ENCODE measurements at places on chromosomes 7 and 10. TPM values are rescaled to one million over a fixed set of nuclear protein-coding genes. Genes with fewer than 3 reads are reported as not detected.

GRCh38 chr10:101000915-101001658, 1.5 kb downstream of the LZTS2 start:
- DNase-seq = peak; percentile 93

The ENO4 gene
- polyA plus RNA-seq = 0.08 TPM

The COBL gene
- polyA plus RNA-seq = not detected

GRCh38 chr7:132403465-132404110, 172.7 kb downstream of the PLXNA4 start:
- no peak for DNase-seq

The ZNF239 gene
- 0.40 TPM for polyA plus RNA-seq

- DNase-seq = no peak
Observed at GRCh38 chr7:17985473-17986239, 42.0 kb downstream of the PRPS1L1 start.

DNA sequence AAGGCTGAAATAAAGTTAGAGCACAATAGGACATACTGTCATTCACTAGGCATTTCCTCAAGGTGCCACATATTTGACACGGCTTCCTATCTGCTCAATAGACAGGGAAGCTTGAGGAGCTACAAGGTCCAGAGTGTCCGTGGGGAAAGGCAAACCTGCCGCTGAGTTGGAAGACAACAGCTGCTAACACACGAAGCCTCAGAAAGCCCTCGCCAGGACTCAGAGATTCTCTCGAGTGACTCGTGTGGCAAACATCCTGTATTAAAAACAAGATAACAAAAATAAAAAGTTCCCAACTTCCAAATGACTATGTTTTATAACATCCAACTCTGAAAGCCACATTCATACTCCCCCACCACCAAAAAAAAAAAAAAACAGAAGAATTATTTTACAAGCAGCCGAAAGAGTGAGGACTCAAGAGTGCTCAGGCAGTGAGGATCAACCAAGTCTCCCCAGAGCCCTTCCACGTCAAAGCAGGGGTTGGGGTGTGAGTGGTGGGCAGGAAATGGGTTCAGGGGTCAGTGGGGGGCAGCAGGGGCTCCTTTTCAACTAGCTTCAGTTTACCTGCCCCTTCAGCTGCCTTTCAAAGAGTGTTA, 67.6 kb downstream of the STK17A start:
- peak; percentile 80 for DNase-seq

DNA sequence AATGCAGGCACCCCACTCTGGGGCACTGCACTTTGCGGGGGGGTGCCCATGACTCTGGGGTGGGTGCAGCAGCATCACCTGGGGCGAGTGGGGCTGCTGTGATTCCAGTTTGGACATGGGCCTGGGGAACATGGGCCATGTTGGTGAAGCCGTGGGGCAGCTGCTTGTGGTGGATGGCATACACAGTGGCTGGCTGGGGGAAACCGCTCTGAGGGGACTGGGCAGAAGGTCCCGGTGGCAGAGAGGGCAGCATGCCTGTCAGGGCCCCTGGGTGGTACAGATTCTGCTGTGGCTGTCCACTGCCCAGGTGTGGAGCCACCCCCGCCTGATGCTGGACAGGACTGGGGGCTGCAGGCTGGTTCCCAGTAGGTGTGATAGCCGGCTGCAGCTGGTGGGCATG, 57.2 kb downstream of the LRRC72 start:
- DNase-seq = no peak

GRCh38 chr10:93723153-93723552, 20.8 kb upstream of the FRA10AC1 start:
- DNase-seq = no peak

DNA sequence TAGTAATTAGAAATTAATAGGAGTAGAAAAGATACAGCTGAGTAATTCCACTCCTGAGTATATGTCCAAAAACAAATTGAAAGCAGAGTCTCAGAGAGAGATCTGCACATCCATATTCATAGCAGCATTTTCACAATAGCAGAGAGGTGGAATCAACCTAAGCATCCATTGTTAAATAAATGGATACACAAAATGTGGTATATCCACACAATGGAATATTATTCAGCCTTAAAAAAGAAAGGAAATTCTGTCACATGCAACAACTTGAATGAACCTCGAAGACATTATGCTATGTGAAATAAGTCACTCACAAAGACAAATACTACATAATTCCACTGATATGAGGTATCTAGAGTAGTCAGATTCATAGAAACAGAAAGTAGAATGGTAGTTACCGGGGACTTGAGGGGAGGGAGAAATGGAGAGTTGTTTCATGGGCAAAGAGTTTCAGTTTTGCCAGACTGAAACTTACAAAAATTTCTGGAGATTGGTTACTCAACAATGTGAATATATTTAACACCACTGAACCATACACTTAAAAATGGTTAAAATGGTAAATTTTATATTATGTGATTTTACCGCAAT, 18.4 kb downstream of the VTI1A start:
- no peak for DNase-seq

DNA sequence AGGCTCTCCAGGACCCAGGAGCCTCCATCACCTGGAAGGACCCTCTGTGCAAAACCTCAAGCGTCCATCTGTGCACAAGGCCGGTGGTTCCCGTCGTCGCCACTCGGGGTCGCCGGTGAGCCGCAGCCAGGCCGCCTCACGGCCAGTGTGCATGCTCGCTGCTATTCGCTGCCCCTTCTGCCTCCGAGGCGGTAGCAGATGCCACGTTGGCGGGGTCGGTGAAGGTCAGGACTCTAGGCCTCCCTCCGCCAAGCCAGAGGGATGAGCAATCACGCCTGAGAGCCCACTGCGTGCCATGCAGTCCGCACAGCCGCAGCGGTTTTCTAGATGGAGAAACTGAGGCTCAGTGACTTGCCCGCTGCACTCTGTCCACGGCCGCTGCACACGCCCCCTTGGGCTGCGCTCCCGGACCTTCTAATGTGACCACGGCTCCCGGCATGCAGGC, 5.7 kb downstream of the UPK3B start:
- DNase-seq = no peak

DNA sequence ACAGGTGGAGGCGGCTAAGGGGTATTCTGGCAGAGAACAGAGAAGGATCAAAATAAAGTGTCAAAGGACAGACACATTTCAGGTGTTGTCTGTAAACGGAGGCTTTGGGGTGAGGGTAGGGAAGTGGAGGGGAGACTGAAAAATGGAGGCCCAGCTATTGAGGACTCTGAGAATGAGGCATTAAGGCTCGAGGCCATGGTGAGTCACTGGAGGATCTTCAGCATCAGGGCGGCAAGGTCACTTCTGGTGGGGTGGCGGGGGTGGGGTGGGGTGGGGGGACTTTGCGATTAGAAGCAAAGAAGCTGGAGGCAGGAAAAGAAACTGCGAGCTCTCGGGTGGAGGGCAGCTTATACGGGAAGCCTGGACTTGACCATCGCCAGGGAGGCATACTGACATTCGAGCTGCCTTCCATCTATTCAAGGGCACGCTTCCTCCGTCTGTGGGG, 58.4 kb upstream of the PCGF5 start:
- no peak for DNase-seq

- DNase-seq = no peak
Observed at GRCh38 chr7:139168479-139168878, 59.0 kb upstream of the ZC3HAV1 start.

The ANTXRL gene
- not detected for polyA plus RNA-seq

The AKR1C8 gene
- not detected for polyA plus RNA-seq

- DNase-seq = no peak
Observed at GRCh38 chr10:119616882-119617570, 20.3 kb upstream of the TIAL1 start.

DNA sequence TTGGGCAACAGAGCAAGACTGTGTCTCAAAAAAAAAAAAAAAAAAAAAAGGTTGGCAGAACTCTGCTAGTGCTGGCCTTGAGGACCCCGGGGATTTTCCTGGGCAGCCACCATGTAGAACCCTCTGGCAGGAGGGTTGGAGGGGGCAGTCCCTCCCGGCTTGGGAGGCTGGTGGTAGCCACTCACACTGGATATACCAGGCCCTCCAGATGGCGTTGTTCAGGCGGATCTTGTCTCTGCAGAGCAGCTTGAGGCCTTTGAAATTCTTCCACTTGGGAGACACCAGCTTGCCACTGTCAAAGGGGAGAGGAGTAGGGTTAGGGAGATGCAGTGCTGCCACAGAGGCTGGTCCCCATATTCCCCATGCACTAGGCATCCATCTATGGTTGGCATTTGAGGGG, 8.4 kb downstream of the MLXIPL start:
- no peak for DNase-seq

GRCh38 chr7:90271753-90272152, 26.8 kb downstream of the CFAP69 start:
- no peak for DNase-seq

GRCh38 chr7:129281163-129281562, 56.3 kb downstream of the AHCYL2 start:
- DNase-seq = no peak

The BMPR1A gene
- not detected for polyA plus RNA-seq

DNA sequence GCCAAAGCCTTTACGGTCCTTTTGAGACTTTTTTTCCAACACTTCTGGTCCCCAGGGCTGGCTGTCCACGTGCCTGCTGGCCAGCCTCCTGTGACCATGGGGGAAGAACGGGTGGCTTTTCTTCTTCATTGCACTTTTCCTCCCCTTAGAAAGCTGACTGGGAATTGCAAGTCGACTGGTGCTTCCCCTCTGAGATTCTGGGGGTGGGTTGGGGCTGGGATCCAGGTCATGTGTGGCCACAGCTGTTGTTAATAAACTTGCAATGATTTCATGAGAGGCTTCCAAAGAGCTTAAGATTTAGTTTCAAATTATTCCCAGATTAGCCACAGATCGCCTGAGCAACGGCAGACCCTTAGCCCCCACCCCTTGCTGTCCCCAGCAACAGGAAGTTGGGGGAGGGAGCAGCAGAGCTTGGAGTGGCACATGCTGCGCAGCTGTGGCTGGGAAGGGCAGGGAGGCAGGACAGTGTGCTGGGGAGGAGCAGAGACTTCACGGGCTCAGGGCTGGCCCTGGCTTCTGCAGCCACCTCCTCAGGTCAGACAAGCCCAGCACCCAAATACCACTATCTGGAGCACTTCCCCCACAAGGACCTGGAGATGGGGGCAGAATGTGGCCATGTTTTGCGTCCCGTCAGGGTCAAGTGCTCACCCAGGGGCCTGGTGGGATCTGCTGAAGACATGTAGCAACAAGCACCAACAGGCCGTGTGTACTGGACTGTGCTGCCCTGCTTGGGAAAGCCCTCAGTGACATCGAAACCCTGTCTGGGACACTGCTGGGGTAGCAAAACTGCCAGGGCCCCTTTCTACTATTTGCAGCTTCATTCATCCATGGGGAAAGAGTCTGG, 147.1 kb downstream of the RNF216 start:
- peak; percentile 50 for DNase-seq

All from endothelial cell of umbilical vein (primary cell).